ENCODE measurements at places on chromosomes 11 and 22. TPM values are rescaled to one million over a fixed set of nuclear protein-coding genes. Genes with fewer than 3 reads are reported as not detected.

DNA sequence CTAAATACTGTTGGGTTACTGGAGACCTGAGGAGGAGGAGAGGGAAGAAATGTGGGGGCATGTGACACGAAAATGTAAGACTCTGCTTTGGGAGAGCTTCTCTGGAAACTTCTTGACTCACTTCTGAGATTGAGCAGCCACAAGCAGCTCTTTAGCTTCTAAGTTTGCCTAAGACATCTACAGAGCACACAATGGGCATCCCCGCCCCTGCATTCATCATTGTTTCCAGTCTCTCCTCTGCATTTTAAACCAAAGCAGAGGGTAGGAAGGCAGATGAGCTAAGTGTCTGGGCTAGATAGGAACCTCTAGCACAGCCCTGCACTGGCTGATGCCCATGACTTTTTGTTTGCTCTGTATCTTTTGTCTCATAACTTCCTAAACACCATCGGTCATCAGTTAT, 2.1 kb upstream of the OR52D1 start:
- DNase-seq = no peak

The TMEM191B gene
- polyA plus RNA-seq = 10.9 TPM

DNA sequence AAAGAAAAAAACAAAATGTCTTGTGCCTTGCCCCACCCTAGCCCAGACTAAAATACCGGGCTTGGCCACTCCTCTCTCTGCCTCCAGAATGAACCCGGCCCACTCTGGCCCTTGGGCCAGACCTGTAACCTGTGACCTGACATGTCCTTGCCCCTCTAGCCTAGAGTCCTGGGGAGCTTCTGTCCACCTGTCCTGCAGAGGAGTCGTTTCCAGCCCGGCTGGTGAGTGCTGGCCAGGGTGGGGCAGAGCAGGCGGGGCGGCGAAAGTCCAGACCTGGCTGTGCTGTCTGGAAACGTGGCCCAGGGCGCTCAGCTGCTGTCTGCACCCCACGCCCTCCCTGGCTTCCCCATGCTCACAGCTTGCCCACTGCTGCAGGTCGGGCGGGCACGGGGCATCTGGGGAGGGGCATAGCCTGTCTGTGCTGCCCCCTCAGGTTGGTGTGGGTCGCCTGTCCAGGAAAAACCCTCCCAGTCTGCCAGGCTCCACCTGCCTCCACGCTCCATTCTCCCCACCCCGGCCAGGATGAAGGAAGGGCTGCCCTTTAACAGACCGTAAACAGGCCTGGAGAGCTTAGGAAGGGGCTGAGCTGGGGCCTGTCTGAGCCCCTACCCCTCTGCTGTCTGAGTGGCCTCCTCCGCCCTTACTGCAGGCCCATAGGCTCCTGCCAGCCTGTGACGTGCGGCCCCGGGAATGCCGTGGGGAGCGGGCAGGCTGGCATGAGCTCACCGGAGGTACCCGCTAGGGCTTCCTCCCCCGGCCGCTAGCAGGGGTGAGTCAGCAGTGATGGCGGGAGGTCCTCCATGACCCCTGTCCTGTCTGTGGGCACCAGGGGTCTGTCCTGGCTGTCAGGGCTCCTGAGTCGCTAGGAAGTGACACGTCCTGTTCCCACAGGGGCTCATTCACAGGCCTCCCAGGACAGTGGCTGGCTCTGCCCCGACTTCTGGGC, 1.9 kb downstream of the CD151 start:
- DNase-seq = peak; percentile 89

The MYO7A gene
- 1.6 TPM for polyA plus RNA-seq

GRCh38 chr22:29158546-29158945, 47.1 kb upstream of the EMID1 start:
- no peak for DNase-seq

DNA sequence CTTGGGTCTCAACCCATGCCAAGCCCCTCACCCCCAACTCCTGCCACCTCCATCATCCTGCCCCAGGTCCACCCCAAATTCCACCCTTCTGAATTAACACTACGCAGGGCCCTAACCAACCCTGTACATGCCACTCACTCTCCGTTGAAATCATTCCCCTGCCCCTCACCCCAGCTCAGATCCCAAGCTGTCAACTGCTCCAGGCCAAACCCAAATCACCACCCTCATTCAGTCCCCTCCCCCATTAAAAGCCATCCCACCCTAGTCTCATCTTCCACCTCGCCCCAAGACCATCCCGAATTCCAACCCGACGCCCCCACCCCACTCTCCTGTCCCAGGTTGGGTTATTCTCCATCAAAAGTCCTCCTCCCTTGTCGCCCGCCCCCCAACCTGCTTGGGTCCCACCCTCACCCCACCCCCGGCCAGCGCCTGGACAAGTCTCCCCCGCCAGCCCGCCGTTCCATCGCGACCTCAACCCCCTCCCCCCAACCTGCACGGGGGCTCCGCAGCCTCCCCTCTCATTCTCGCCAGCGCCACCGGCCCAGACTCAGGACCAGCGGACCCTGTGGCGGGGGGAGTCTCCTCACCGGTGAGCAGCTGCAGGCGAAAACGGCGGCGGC, 466 bp downstream of the FAM168A start:
- peak; percentile 6 for DNase-seq

GRCh38 chr22:40535642-40536041, 100.9 kb downstream of the MRTFA start:
- no peak for DNase-seq

DNA sequence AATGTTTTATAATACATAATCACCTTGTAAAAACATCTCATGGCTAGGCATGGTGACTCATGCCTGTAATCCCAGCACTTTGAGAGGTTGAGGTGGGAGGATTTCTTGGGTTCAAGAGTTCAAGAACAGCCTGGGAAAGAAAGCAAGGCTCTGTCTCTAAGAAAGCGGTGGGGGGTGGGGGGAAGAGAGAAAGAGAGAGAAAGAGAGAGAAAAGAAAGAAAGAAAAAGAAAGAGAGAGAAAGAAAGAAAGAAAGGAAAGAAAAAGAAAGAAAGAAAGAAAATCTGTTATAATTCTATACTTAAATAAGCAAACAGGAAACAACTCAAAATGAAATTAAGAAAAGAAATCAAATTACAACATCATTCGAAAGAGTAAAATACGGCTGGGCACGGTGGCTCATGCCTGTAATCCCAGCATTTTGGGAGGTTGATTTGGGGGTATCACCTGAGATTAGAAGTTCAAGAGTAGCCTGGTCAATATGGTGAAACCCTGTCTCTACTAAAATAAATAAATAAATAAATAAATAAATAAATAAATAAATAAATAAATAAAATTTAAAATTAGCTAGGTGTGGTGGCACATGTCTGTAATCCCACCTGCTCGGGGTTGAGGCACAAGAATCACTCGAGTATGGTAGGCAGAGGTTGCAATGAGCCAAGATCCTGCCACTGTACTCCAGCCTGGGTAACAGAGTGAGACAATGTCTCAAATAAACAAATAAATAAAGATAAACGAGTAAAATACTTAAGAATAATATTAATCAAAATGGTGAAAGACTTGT, 65.4 kb downstream of the ZNF280B start:
- no peak for DNase-seq

DNA sequence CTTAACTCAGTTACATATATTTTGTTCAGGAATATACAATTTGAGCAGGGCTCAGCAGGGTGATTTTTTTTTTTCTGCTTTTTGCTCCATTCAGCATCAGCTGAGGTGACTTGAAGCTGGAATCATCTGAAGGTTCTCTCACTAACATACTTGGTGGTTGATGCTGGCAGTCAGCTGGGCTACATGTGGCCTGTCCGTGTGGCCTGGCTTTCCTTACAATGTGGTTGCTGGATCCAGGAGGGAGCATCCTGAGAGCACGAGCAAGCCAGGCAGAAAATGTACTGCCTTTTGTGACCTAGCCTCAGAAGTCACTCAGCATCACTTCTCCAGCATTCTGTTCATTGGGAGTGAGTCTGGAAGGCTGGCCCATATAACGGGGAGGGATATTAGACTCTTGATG, 151.6 kb upstream of the E2F8 start:
- DNase-seq = no peak

DNA sequence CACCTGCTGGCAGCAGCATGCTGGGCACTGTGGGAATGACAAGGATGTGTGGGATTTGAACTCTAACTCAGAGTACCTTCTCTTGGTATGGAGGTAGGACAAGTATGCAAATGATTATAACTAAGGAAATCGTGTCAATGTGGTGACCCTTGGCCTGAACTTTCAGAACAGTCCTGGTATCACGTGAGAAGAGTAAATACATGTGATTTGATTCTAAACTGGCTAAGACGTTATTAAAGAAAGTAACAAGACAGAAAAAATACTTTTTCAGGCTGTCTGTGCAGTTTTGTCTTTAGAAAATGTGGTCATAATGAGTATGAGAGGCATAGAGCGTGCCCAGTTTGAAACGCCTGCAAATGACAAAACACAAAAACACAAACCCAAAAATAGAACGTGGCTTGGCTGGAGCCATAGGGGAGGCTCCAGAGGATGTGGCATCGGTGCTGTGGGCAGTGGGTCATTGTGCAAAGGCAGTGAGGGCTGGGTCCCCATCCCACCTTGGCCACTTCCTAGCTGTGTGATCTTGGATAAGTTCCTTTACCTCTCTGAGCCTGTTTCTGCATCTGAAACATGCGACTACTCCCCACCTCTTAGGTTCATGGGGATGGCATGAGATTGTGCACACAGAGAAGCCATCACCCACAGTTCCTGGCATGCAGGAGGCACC, 18.4 kb upstream of the IL2RB start:
- peak; percentile 72 for DNase-seq

- DNase-seq = no peak
Measured at GRCh38 chr22:49622241-49623105, 205.2 kb downstream of the BRD1 start.

- no peak for DNase-seq
Measured at GRCh38 chr22:24696551-24697001, 77.9 kb downstream of the PIWIL3 start.

- no peak for DNase-seq
Measured at GRCh38 chr11:133816146-133816870, 29.0 kb downstream of the SPATA19 start.

- no peak for DNase-seq
Measured at GRCh38 chr22:48581796-48582469, 1245.7 kb downstream of the BRD1 start.

The LDLRAD3 gene
- 0.81 TPM for polyA plus RNA-seq

- DNase-seq = no peak
Measured at GRCh38 chr11:109734566-109734965, 312.6 kb downstream of the C11orf87 start.

- DNase-seq = no peak
Measured at GRCh38 chr11:112172362-112172994, 2.8 kb upstream of the BCO2 start.

GRCh38 chr11:77467993-77468392, 5.9 kb downstream of the PAK1 start:
- peak; percentile 67 for DNase-seq

- DNase-seq = no peak
Measured at GRCh38 chr11:111119751-111120150, 125.8 kb upstream of the POU2AF2 start.

GRCh38 chr22:50684986-50685385, 12.4 kb downstream of the SHANK3 start:
- no peak for DNase-seq

DNA sequence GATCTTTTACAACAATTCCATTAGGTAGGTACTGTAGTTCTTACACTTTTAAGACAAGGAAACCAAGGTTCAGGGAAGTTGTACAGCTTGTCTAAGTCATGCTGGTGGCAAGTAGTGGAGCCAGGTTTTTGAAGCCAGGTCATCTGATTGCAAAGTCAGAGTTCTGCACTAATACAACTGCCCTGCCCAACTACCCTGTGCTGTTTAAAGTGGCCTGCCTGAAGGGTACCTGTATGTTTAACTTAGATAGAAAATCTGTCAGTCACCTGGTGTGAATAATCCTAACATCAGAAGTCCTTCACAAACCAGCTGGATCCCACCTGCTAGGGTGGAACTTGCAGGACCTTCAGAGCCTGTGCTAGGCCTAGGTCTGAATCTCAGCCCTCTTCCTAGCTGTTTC, 44.2 kb downstream of the ARFGAP2 start:
- no peak for DNase-seq

GRCh38 chr11:22197139-22198005, 4.5 kb downstream of the ANO5 start:
- no peak for DNase-seq

DNA sequence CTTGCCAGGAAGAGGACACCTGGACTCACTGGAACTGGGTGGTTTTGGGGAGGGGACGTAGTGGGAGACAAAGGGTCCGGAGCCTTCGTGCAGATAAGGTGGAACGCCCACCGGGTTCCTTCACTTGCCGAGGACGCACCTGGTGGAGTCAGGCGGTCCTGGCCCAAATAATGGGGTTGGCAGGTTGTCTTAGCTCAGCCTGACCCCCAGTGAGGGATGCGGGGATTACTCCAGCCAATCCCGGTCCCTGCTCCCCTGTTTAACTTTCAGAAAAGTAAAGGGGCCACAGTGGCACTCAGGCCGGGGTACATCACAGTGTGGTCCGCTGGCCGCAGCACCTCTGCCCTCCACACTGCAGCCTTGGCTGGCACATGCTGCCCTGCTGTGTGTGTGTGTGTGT, 18.0 kb downstream of the A4GALT start:
- DNase-seq = no peak

DNA sequence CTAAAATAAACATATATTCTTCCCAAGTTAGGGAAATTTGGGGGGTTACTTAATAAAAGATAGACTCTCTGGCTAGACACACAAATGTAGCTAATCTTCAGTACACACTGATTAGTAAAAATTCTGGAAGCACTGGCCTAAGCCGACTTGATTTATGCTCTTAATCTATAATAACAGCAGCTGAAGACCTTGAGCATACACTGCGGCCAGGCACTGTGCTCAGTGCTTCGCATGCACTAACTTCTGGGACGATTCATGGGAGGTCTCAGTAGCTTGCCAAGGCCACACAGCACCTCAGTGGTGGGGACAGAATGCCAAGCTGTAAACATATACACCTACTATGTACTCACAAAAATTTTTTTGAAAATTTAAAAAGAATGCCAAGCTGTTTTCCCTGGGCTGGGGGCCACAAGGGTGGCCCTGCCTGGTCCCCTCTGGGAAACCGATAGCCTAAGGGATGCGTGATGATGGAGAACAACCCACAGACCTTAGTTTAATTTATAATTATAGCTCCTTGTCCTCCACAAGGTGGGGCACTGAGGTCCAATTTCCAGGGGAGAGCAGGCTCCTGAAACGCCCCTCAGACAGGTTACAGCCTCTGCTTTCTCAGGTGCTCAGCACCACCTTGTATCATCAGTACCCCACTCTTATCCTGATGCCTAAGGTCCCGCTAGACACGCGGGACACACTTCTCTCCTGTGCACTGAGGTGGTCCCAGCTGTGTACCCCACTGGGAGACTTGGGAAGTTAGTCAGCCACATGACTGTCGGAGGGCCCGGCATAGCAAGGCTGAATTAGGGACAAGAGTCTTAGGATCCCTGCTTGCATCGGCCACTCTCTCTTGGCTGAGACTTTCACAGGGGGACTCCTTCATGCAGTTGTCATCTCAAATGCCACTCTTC, 20.1 kb downstream of the SERPIND1 start:
- DNase-seq = no peak

The BCO2 gene
- 11.6 TPM for polyA plus RNA-seq

Measured in small intestine (tissue), 16 donors.